ENCODE measurements at places on chromosomes 5 and 9.

DNA sequence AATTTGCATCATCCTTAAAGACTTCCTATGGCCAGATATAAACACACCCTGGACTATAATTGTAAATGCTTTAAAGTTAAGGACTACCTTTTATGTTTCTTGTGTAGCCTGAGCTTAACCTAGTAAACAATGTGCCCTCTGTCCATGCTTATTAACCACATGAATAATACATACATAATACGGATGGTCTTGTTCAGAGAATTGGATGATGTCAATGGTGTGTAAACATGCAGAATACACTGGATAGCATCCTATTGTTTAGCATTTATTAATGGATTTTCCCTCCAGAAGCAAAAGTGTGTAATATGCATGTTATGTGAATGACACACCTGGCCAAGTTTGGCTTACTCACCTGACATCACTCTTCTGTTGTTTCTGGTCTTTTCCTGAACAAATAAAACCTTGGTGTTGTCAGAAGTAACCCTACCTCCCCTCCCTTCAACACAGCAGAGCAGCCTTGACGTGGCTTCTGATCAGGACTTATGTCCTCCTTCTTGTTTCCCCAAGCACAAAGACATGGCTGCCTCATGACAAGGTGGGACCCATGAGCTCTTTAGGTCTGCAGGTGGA is 517.9 kb downstream of the MTRR start:
- DNase-seq, result no peak

GRCh38 chr9:135811801-135812200 is 95.5 kb downstream of the CAMSAP1 start:
- DNase-seq, result no peak

DNA sequence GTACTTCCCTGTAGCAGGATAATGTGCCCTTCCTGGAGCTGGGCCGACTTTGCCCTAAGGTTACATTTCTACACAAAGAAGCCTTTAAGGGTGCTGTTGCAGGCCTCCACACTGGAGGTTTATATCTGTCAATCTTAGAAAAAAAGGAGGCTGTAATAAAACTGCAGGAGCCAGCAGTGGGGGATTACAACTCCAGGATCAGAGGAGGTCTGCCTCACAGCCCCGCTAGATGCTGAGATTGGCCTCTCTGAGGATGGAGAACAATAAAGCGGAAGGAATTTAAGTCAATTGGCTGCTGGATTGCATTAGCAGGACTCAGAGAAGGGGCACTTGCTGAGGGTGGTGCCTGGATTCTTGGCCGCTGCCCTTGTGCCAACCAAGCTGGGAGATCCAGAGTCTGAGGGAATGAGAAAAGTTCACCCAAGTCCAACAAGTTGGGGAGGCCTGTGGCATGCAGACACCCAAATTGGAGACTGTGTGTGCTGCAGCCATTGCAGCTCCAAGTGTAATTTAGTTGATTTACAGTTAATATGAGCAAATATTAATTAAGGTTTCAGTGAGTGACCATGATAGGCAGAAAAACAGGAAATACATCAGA is 99.0 kb upstream of the SSBP2 start:
- DNase-seq, result no peak

DNA sequence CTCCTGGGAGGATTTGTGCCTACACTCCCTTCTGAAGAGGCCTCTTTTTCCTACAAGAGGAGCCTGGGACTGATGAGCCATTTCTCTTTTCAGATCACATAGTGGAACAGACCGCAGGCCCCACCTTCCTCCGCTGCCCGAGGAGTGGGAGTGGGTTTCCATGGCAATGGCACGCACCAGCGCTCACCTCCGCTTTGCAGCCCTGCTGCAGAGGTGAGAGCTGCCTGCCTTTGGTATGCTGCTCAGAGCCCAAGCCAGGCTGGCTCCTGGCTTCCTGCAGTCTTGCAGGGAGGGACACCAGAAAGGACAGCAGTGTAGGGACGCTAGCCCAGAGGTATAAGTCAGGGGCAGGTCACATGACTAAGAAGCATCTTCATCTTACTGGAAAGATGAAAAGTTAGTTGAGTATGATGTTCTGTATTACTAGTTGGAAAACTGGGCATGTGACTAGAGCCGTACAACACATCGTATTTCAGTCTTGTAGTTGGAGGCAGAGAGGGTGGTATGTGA is 12.4 kb downstream of the PTTG1 start:
- no peak for DNase-seq

DNA sequence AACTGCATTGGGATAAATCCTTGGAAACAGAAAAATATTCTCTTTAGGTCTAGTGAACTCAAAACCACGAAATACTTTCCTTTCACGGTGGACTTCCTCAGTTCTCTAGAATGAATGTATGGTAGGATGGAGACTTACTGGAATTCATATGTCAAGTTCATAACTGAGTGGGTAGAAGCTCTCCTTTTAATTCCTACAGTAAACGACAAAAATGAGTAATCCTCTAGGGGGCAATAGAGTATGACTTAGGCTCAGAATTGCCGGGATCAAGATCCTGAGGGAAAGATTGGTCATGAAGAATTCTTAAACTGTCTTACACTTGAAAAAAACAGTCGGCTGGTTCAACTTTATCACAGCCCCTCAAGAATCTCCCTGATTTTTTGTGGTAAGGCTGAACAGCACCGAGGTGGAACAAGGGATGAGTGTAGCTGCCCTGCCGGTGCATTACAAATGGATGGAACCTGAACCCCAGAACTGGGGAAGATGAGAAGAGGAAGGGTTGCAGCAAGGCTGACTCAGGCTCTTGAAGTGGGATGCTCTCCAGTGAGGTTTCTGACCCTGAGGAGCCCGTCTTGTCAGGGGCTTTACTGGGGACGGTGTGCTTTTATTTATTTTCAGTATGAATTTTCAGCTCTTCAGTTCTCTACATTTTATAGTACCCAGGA is 14.0 kb upstream of the LOX start:
- peak; percentile 59 for DNase-seq

DNA sequence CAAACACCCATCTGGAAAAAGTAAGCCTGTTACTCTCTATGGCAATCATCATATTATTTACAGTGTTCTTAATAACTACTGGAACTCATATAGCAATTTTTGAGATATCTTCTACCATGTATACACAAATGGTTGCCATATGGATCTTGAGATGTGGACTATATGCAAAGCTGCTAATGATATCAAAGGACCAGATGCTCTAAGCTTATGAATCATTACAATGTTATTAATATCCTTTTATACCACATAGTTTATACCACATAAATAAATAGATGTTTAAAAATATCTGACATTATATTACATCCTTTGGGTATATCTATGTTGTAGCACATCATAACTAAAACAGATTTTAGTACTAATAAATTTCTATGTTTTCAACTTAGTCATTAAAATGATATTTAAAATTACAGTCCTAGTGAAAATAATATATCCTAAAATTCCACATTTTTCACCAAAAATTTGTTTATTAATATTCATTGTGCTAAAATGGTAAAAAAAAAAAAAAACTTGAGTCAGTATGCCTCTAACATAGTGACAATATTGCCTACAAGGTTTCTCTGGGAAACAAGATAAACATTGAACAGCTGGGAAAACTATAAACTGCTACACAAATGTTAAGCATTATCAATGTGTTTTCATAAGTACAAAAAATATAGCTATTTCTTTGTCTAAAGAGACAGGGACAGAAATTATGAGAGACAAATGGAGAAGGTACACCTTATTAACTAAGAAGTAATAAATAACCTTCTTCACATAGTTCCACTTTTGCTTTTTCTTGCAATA is 85.5 kb downstream of the DTWD2 start:
- DNase-seq, result no peak

DNA sequence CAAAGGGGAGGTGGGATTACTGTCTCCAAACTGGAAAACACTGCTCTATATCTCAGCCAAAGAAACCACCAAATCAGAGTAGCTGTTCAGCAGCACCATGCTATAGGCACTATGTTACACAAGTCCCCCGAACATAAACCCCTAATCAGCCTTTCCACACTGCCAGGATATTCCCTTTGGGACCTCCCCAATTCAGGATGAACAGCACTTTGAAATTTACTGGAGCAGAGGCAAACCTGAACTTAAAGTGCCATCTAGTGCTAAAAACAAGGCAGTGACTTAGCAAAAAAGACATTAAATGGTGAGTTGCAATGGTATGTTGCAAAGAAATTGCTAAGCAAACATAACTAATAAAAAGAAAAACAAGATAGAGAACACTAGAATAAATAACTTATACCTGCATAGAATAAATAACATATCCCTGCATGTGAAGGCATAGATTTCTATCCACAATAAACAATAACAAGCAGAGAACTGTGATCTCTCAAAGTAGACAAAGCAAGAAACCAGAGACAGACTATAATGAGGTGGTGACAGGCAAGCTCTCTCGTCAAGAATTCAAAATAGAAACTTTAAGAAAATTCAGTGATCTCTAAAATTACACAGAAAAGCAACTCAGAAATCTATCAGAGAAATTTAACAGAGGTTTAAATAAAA is 584.4 kb upstream of the ACO1 start:
- DNase-seq, result no peak

- DNase-seq, result no peak
These were observed 330.2 kb upstream of the CD180 start for GRCh38 chr5:67526793-67527192.

DNA sequence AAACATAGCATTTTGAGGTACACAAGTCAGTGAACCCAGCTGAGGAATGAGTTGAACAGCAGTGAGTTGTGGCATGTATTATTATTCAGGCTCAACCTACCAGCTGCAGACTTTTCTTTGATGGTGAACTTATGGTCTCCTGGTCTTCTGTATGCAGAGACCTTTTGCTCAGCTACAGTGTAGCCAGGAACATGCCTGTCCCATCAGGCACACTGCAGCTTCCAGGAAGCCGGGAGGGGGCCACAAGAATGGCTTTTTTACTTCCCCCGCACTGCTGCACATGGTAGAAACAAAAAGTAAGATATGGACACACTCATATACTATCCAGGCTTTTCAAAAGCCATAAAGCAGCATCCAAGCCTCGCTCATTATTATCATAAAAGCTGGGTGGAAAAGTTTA is 65.3 kb upstream of the PLPP1 start:
- DNase-seq, result no peak

- no peak for DNase-seq
These were observed 11.2 kb upstream of the CXXC5 start for GRCh38 chr5:139636975-139637408.

DNA sequence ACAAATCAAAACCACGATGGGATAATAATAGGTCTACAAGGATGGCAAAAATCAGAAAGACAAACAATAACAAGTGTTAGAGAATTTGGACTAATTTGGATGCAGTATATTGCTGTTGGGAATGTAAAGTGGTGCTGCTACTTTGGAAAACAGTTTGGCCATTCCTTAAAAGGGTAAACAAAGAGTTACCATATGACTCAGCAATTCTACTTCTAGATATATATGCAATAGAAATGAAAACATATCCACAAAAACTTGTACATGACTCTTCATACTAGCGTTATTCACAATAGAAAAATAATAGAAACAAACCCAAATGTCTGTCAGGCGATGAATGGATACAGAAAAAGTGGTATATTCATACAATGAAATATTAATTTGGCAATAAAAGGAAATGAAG is 58.3 kb downstream of the JAK2 start:
- DNase-seq, result no peak

GRCh38 chr9:36118706-36119105 is 17.8 kb upstream of the GLIPR2 start:
- no peak for DNase-seq

- DNase-seq, result no peak
These were observed 16.8 kb downstream of the SIL1 start for GRCh38 chr5:139181322-139181730.

GRCh38 chr5:96528826-96529474 is 95.9 kb upstream of the PCSK1 start:
- no peak for DNase-seq

- DNase-seq, result no peak
These were observed 1610.7 kb upstream of the C9orf72 start for GRCh38 chr9:29183971-29184370.

DNA sequence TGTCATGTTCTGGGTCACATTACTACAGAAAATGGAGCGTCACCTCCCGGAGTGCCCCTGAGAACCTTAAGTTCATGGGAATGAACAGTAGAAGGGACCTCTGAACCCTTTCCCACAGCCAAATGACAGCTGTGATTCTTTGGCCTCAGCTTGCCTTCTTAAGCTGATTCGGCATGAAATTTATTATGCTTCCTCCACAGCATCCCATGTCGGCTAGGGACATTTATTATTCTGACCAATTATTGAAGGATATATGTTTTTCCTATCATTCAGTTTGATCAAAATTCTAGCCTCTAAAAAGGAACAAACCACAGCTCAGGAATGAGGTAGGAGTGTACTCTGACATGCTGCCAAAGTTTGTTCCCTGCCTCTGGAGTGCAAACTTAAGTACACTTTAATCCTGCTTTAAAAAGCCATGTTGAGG is 440.6 kb downstream of the CETN3 start:
- DNase-seq, result peak; percentile 49

- DNase-seq, result no peak
These were observed 175.7 kb upstream of the SMIM23 start for GRCh38 chr5:171609806-171610452.

GRCh38 chr5:156155598-156155997 is 171.4 kb upstream of the SGCD start:
- no peak for DNase-seq

- DNase-seq, result no peak
These were observed 147.5 kb upstream of the CDKN2B start for GRCh38 chr9:22156586-22156985.

GRCh38 chr5:107671742-107672210 is 1.0 kb upstream of the EFNA5 start:
- DNase-seq, result peak; percentile 87

- peak; percentile 22 for DNase-seq
These were observed 61.1 kb upstream of the ARAP3 start for GRCh38 chr5:141742866-141743851.

- DNase-seq, result no peak
These were observed 375.2 kb downstream of the ARRDC3 start for GRCh38 chr5:91007780-91008402.

GRCh38 chr5:142110046-142110531 is 1.5 kb downstream of the NDFIP1 start:
- DNase-seq, result no peak

- no peak for DNase-seq
These were observed 507 bp downstream of the CTNND2 start for GRCh38 chr5:11903614-11904264.

GRCh38 chr9:70874451-70874850 is 247.0 kb downstream of the TRPM3 start:
- no peak for DNase-seq

DNA sequence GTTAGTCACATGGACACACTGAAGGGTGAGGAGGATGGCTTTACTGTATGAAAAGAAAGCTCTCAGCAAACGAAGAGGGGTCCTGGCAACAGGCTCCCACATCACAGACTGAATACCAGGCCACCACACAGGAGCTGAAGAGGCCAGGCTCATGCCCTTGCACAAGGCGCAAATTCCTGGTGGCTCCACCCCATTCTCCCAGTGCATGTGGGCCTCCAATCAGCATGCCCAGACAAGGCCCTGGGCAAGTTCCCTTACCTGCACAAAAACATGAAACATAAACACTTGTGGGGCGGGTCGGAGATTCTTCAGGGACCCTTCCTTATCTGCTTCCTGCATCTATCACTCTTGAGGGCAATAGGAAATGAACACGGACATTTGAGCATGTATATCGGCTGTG is 935.8 kb upstream of the EDIL3 start:
- DNase-seq, result no peak

- DNase-seq, result no peak
These were observed 152.9 kb downstream of the SGCD start for GRCh38 chr5:156479849-156480248.

Measured in NCI-H226 (cell line).